ENCODE measurements at places on chromosomes 6 and 20.

DNA sequence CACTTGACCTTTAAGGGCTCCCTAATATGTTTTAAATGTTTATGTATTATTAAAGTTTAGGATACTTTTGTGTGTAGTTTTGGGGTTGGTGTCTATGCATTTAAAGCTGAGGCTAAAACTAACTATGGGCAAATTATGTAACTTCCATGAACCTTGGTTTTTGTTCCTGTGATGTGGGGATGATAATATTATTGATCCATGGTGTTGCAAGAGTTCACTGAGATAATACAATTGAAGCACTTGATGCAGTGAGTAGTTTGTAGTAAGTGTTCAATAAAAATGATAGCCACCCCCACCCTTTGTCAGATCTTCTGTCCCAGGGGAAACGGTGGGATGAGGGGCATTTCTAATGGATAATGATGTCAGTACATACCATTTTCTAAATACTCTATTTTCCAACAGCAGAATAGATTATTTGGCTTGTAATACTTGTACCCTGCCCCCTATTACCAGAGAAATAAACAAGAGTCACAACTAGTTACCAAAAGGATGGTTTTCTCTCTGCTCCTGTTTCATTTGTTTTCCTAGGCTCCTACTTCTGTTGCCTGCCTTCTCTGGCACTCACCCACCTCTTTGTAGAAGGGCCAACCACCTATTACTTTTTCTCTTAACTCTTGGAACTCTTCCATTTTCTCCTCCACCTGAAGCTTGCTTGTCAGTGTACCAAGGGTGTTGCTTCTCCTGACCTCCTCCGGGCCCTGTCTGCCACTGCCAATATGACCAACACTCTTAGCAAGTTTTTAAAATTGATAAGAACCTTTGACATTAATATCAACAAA lies 97.9 kb downstream of the RCAN2 start:
- no peak for DNase-seq

- DNase-seq: no peak
Observed at GRCh38 chr20:1484438-1485116, 6.6 kb downstream of the SIRPB2 start.

- no peak for DNase-seq
Observed at GRCh38 chr6:38459291-38459690, 180.4 kb downstream of the BTBD9 start.

DNA sequence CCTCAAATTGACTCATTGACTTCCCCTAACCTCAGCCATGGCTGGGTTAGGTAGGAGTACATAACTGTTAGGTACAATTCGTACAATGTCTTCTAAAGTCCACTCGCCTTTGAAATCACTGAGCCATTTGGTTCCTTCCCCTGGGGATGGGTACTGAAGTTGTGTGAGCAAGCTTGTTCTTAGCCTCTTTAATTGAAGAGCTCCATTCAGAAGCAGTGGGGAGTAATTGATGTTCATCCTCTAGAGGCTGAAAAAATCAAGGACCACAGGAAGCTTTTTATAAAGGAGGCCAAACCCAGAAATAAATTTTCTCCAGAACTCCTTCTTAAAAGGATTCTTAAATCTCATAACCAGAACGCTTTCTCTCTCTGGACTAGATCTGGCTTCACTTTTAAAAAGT lies 60.6 kb downstream of the ANKS1A start:
- DNase-seq: no peak

GRCh38 chr20:34015401-34016335 lies 22.0 kb downstream of the RALY start:
- no peak for DNase-seq

DNA sequence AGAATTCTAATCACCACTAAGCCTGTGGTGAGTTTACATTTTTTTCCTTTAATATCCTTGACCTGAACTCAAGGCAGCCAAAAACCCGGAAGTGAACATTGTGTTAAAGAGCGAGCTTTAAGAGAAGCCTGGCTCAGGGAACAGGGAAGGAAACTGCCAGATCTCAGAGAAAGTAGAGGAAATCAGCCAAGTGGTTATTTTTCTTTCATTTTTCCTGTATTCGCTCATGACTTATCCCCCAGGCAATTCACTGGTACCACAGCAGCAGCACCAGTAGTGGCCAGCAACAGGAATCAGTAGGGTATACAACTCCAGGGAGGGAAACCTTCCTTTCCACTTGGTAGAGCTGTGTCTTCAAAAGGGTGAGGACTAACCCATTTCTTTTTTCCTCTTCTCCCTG lies 89.6 kb upstream of the HMGCLL1 start:
- no peak for DNase-seq

GRCh38 chr6:136761227-136761922 lies 30.9 kb downstream of the MAP3K5 start:
- DNase-seq: no peak

- DNase-seq: no peak
Observed at GRCh38 chr20:48401359-48401758, 426.4 kb downstream of the PREX1 start.

DNA sequence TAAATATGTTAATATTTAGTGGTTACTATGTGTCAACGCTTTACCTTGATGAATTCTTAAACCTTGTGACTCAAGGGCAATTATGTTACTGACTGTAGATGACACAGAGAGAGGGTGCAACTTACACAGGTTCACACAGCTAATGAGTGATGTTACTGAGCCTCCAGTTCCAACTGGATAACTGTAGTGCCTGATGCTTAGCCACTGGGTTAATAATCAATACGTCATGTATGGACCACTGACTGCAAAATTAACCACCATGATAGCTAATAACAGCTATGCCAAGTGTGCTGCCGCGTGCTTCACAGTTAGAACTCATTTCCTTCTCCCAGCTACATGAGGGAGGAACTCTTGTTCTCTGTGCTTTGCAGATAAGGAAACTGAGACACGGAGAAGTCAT lies 45.4 kb downstream of the SIRPA start:
- DNase-seq: no peak

DNA sequence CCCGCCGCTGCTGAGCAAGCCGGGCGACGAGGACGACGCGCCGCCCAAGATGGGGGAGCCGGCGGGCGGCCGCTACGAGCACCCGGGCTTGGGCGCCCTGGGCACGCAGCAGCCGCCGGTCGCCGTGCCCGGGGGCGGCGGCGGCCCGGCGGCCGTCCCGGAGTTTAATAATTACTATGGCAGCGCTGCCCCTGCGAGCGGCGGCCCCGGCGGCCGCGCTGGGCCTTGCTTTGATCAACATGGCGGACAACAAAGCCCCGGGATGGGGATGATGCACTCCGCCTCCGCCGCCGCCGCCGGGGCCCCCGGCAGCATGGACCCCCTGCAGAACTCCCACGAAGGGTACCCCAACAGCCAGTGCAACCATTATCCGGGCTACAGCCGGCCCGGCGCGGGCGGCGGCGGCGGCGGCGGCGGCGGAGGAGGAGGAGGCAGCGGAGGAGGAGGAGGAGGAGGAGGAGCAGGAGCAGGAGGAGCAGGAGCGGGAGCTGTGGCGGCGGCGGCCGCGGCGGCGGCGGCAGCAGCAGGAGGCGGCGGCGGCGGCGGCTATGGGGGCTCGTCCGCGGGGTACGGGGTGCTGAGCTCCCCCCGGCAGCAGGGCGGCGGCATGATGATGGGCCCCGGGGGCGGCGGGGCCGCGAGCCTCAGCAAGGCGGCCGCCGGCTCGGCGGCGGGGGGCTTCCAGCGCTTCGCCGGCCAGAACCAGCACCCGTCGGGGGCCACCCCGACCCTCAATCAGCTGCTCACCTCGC lies 1.5 kb downstream of the ARID1B start:
- DNase-seq: no peak

DNA sequence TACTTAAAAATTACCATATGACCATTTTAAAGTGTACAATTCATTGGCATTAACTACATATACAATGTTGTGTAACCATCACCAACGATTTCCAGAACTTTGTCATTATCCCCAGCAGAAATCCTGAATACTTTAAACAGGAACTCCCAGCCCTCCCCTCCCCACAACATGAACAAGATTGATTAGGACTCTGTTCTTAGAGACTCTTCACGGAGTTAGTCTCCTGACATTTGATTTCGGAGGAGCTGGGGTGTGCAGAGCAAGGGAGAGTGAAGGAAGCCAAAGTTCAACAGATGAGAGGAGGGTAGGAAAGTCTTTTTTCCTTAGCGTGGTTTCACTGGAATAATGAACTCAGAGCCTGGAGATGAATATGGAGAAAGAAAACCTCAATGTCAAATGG lies 17.2 kb upstream of the QKI start:
- no peak for DNase-seq

- DNase-seq: no peak
Observed at GRCh38 chr20:43744151-43744611, 17.4 kb upstream of the GTSF1L start.
